ENCODE measurements at places on chromosomes 4 and X.
A peak's percentile ranks its signal among the peaks of the same experiment; 100 is the strongest.

- no peak for DNase-seq
Observed at GRCh38 chr4:154569028-154569427, 6.2 kb downstream of the FGB start.

DNA sequence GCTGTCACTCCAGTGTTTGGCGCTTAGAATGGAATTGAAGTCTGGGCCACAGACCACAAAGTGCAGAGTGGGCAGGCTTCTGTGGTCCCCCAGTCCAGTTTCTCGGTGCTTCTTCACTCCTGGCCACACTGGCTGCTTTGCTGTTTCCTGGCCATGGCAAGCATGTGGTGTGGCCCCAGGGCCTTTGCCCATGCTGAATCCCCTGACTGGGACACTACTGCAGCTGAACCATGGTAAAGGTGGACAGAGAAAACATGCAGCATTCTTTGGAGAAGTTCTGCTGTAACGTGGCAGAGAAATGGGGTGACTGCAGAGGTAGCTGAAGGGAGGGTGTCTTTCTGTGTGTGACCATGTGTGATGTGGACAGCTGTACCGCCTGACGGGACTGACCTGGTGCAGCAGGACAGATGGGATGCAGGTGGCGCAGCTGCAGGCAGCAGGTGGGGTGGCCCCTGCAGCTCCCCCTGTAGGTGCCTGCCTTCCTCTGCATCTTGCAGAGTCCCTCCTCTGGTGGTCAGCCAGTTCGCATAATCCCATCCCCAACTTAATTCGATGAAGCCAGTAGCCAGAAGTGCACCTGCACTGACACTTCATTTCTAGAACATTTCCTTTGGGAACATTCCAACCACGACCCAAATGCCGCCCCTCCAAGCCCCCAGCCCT is 13.2 kb upstream of the S100P start:
- DNase-seq = no peak

GRCh38 chr4:71029504-71029903 is 36.1 kb downstream of the DCK start:
- DNase-seq = no peak

DNA sequence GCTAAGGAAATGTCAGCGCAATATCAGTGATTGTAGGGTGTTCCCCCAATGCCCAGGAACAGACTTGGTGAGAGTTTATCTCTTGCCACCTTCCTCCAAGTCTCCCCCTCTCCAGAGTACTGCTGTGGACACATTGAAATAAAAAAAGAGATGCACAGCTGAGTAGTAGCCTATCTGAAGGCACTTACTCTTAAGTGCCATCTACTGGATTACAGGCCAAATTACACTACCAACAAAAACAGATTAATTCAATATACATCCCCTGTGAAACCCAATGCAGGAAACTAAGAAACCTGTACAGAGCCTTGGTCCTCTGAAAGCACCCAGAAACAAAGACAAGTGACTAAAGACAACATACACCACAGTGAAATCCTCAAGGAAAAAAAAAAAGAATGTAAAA is 460.3 kb downstream of the ZIC3 start:
- DNase-seq = no peak

- no peak for DNase-seq
Observed at GRCh38 chr4:73823760-73824159, 12.7 kb upstream of the CXCL6 start.

- peak; percentile 31 for DNase-seq
Observed at GRCh38 chr4:171846232-171846631, 33.0 kb downstream of the GALNTL6 start.

DNA sequence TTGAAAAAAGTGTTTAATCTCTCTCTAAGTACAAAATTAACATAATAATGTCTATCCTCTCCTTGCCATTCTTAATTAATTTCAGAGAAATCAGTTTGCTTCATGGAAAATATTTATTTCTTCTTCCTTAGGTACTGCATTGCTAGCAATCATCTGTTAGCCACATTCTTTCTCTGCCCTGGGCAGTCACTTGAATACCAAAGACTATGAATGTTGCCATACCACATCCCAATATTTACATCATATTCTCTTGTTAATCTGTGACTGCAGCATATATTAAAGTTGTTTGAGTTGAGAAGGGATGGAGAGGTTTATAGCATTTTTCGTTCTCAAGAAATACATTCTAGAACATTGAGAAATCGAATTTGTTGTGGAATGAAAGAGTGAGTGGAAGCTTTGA is 672.8 kb downstream of the PCDH7 start:
- DNase-seq = no peak

GRCh38 chrX:128928636-128929035 is 594.7 kb downstream of the SMARCA1 start:
- DNase-seq = no peak

GRCh38 chr4:105343146-105343931 is 130.5 kb downstream of the PPA2 start:
- DNase-seq = no peak

DNA sequence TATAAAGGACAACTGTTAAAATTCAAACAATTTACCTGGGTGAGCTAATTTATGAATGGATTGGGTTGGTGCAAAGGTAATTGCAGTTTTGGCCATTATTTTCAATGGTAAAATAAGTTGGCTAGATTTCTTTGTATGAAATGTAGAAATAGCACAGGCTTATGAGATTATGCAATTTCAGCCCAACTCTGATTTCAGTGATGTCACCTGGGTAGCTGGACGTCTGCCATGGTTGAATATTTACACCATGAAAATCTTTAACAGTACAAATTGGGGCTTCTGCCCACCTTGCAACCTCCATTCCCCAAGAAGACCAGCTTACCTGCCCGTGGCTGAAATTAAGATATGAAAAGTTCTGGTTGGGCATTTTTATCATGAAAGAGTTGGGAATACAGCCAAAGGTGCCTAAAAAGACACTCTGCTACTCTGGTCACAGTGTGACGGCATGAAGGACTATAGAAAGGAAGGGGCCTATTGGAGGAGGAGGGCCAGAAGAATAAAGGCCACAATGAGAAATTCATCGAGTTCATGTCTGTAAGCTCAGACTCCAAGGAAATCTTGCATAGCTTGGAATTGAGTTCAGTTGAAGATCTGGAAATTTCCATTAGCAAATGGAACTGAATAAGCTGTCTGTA is 29.7 kb downstream of the EGF start:
- DNase-seq = no peak

DNA sequence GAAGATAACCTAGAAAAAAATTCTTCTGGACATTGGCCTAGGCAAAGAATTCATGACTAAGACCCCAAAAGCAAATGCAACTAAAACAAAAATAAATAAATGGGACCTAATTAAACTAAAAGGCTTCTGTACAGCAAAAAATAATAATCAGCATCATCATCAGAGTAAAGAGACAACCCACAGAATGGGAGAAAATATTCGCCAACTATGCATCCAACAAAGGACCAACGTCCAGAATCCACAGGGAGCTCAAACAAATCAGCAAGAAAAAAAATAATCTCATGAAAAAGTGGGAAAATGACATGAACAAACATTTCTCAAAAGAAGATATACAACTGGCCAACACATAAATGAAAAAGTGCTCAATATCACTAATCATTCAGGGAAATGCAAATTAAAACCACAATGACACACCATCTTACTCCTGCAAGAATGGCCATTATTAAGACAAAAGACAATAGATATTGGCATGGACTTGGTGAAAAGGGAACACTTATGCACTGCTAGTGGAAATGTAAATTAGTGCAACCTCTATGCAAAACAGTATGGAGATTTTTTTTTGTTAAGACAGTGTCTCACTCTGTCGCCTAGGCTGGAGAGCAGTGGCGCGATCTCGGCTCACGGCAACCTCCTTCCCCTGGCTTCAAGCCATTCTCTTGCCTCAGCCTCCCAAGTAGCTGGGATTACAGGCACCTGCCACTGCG is 29.9 kb downstream of the ELF2 start:
- no peak for DNase-seq

DNA sequence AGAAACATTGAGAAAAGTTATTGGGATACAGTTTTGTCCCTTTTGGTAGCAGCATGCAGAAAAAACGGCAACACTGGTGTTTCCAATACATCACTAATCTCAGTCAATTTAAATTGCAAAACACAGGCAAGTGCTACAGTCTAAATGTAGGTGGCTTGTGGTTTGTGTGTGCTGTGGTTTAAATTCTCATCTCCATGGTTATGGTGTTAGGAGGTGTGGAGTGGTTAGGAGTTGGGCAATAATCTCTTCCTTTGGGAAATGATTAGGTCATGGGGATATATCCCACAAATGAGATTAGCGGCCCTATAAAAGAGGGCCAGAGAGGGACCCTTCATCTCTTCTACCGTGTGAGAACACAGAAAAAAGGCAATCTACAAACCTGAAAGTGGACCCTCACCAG is 1344.3 kb downstream of the ADGRL3 start:
- DNase-seq = no peak

- no peak for DNase-seq
Observed at GRCh38 chr4:176300565-176300964, 19.2 kb upstream of the SPCS3 start.

DNA sequence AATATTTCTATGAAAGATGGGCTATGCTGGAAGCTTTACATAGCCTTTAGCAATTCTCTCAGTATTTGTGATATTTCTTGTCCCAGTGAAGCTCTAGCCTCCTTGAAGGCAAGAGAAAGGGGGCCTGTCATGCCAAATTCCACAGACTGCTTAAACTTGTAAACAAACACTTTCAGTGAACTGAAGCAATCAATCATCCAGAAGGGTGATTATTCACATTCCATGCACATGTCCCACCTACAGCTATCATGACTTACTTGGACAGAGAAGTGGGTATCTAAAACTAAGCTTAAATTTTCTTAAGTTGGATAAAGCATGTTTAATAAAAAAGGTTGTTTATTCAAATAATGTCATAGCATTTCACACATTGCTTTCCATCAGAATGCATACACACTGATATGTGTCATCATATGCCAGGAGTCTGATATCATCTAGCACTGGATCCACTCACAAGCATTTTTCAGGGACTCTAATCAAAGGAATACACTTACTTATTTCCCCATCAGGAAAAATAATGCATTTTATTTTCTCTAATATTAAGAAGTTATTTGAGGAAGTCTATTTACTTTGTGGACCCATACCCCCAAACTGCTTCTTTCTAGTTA is 1.2 kb upstream of the FSTL5 start:
- DNase-seq = no peak

DNA sequence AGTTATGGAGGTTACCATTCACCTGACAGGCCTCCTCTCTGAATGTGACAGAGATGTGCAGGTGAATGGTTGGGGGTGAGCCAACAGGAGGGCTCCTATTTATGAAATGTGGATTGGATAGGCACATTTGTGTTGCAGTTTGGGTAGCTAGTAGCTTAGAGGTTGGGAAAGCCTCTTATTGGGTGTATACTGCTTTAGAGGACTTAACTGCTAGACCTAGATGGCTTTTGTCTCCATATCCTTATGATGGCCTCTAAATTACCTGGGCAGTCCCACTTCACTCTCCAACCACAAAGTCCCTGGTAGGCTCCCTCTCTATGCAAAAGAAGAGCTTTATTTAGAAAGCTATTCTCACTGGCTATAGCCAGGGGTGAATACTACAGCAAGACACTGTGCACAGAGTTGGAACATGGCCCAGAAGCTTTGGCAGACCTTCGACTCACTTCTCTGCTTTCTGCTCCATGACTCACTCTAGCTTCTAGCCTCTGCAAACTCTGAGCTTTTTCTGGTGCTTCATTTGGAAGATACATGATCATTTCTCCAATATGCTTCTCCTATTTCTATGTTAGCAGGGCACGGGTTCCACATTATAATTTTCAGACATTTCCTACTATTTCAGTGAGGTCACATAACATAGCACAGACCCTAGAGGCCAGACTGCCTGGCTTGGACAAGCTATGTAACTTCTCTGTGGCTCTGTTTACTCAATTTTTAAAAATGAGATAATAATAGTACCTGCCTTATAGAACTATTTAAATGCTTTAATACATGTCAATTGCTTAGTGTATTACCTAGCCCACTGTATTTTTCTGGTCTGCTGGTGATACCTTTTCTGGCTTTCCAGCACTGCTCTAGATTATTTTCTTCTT is 6.0 kb upstream of the VGLL1 start:
- DNase-seq = no peak

GRCh38 chr4:105092356-105092755 is 54.3 kb upstream of the TET2 start:
- DNase-seq = no peak

DNA sequence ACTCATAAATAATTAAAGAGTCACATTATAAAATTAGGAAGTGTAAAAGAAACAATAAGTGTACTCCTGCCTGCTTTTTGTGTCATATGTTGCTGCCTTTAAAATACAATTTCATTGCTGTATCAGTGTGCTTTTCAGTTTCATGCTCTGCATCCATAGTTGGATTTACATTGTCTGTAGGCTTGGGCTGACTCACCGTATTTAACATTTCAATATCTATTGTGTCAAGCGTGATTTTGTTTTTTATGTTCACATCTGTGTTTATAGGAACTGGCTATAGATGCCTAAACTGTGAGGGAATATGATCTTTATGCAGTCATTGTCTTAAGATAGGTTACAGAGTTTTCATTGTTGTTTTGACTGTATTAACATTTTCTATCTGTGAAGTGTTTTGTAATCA is 18.1 kb downstream of the CCSER1 start:
- no peak for DNase-seq

GRCh38 chr4:143046454-143046853 is 138.3 kb upstream of the USP38 start:
- DNase-seq = no peak

DNA sequence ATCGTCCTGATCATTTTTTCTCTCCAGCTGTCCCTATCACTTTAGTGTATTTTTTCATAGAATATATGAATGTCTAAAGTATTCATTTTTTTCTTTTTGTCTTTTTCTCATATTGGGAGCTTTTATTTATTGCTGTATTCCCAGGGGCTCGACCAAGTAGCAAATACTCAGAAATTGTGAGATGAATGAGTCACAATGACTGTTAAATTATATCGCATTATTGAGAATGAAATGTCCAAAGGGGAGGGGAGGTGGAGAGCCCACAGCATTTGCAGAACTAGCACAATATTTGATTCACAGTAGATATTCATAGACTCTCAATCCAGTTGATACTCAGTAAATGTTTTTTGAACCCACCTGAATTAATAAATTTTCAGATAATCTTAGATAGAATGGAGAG is 543.6 kb upstream of the FAM241A start:
- no peak for DNase-seq

- DNase-seq = no peak
Observed at GRCh38 chrX:39952989-39953388, 144.8 kb downstream of the BCOR start.

- DNase-seq = no peak
Observed at GRCh38 chr4:39054497-39054896, 7.5 kb upstream of the KLHL5 start.

DNA sequence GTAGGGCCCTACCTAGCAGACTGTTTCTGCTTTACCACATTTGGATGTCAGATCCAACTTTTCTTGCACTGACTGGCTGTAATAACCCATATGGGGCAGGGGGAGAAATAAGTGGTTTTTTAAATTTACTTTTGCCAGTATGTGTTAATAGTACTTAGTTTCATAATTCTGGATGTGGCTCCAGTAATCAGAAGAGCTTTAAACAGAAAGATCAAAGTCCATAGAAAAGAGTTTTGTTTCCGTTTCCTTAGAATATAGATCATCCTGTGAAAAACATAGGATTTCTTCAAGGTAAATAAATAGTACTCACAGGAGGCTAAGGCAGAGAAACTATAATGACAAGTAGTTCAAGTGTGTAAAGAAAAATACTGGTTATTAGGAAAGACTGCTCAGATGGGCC is 85.6 kb downstream of the SLC39A8 start:
- no peak for DNase-seq
